Immature natural killer cell (primary cell): ENCODE measurements at places on chromosomes 1 and 21.
A peak's percentile ranks its signal among the peaks of the same experiment; 100 is the strongest.

DNA sequence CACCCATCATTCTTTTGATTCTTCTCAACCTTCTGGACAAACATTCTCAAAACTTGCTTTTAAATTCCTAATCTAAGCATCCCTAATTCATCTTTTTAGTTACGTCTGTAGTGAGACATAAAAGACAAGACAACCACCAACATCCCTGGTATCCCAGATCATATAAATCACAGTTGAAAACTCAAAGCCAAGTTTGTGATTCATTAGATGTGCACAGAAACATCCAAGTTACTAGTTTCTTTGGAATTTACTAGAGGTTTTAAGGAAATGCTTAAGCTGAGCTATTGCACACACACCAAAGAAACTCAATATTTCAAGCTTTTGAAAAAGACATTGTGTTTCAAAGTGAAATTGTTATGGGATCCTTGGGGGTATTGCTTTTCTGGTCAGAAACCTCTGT, 47.6 kb downstream of the ATP6V1G3 start:
- H3K4me3 ChIP-seq, result no peak overlapping the region
- H3K27ac ChIP-seq, result no peak overlapping the region
- no peaks in the 10 kb centered on the region for H3K27me3 ChIP-seq
- H3K36me3 ChIP-seq, result no peaks in the 10 kb centered on the region
- no peak for DNase-seq
- H3K4me1 ChIP-seq, result peaks cover 7% of the 10 kb centered on the region

GRCh38 chr1:205182930-205183329, 28.6 kb downstream of the DSTYK start:
- peaks cover 4% of the 10 kb centered on the region for H3K36me3 ChIP-seq
- H3K27me3 ChIP-seq, result peaks cover 2% of the 10 kb centered on the region
- H3K27ac ChIP-seq, result peak overlapping the region; percentile 76

GRCh38 chr1:18511874-18512150, 31.1 kb downstream of the KLHDC7A start:
- H3K27ac ChIP-seq, result no peak overlapping the region
- no peak for DNase-seq
- H3K4me3 ChIP-seq, result no peak overlapping the region
- peaks cover 5% of the 10 kb centered on the region for H3K27me3 ChIP-seq
- peaks cover 4% of the 10 kb centered on the region for H3K36me3 ChIP-seq

DNA sequence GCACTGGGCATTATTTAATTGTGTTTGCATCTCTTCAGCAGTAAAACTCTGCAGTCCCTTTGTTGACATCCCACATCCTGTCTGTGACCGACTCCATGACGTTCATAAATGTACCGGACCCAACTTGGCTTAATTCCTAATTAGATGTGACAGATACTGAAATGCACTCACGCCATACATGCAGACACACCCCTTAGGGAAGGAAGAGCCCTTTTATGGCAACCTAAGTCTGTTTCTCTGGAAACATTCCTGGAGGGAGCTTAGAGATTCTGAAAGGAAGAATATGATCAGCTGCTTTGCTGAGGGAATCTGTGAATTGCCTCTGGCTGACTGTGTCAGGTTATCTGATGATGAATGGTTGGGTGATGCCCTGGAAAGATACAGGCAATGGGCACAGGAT, 33.4 kb downstream of the ADAMTS5 start:
- H3K36me3 ChIP-seq, result no peaks in the 10 kb centered on the region
- no peak overlapping the region for H3K4me3 ChIP-seq
- H3K27ac ChIP-seq, result no peak overlapping the region
- no peaks in the 10 kb centered on the region for H3K4me1 ChIP-seq
- H3K27me3 ChIP-seq, result no peaks in the 10 kb centered on the region
- no peak for DNase-seq

DNA sequence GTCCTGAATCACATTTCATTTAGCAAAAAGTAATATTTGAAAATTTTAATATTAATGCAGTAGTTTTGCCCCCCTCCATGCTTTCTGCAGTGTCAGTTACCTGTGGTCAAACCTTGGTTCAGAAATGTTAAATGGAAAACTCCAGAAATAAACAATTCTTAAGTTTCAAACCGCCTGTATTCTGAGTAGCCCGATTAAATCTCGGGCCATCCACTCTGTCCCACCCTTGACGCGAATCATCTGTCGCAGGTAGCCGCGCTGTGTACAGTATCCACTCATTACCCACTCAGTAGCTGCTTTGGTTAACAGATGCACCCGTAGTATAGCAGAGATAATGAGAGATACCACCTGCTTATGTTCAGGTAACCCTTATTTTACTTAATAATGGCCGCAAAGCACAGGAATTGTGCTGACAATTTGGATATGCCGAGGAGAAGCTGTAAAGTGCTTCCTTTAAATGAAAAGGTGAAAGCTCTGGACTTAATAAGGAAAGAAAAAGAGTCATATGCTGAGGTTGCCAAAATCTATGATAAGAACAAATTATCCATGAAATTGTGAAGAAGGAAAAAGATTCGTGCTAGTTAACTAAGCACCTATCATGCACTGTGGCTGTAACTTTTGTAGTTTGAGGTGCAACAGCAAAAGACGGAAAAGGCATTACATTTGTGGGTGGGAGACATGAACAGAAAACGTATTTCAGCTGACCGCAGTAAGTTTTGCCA, 889 bp upstream of the SCYL3 start:
- H3K27me3 ChIP-seq, result peaks cover 14% of the 10 kb centered on the region
- H3K4me1 ChIP-seq, result peaks cover 32% of the 10 kb centered on the region
- H3K36me3 ChIP-seq, result no peaks in the 10 kb centered on the region

DNA sequence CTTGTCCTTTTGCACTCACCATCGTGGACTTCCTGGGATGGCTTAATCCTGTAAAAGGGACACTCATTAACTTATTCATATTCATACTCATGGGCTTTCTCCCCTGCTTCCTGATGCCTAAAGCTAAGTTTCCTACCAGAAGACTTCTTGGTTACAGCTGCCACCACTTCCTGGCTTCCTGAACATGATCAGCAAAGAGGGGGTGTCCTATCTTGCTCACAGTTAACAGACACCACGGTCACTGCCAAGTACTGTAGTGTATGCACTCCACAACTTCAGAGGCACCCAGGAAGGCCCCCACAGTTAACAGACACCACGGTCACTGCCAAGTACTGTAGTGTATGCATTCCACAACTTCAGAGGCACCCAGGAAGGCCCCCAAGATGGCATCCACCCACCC, 177.8 kb downstream of the SIPA1L2 start:
- H3K27me3 ChIP-seq, result peaks cover 5% of the 10 kb centered on the region
- H3K4me1 ChIP-seq, result peaks cover 15% of the 10 kb centered on the region
- H3K27ac ChIP-seq, result no peak overlapping the region
- no peak for DNase-seq
- H3K36me3 ChIP-seq, result no peaks in the 10 kb centered on the region

DNA sequence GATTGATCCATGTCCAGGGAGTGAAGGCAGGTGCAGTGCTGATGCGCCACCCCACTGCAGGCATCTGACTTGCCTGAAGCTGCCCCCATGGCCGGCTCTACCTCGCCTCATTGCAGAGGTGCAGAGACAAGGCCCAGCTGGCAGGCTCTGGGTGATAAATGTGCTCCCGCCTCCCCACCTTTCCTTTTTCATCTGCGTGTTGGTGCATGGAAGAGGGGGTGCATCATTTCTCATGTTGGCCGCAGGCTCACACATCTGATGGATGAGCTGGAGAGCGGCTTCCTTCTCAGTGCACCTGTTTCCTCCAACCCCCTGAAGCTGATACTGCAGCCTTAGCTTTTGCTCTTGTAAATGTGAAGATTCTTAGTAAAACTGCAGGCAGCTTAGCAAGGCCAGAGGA, 306.0 kb upstream of the KAZN start:
- no peak for DNase-seq
- no peak overlapping the region for H3K4me3 ChIP-seq
- H3K27ac ChIP-seq, result no peak overlapping the region
- H3K36me3 ChIP-seq, result peaks cover 3% of the 10 kb centered on the region
- H3K4me1 ChIP-seq, result no peaks in the 10 kb centered on the region

GRCh38 chr1:225481738-225482137, 53.9 kb upstream of the LBR start:
- peaks cover 2% of the 10 kb centered on the region for H3K27me3 ChIP-seq
- H3K4me1 ChIP-seq, result peaks cover 21% of the 10 kb centered on the region
- no peak for DNase-seq
- H3K27ac ChIP-seq, result no peak overlapping the region

DNA sequence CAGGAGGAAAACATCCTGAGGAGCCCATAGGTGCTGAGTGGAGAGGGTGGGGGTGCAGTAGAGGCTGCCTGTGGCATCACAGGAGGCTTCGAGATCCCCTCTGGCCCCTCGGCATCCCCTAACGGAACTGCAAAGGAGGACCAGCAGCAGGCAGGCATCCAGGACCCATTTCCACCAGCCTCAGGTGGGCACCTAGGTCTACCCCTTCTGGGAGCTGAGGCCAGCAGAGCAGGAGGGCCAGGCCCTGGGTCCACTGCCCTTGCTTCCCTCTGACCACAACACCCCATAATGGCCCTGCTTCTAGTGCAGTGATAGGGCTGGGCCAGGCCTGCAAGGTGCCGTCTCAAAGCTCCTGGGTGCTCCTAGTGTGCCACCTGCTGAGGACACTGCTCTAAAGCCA, 723.0 kb downstream of the PTPRU start:
- no peak overlapping the region for H3K4me3 ChIP-seq
- DNase-seq, result no peak
- no peaks in the 10 kb centered on the region for H3K4me1 ChIP-seq
- no peaks in the 10 kb centered on the region for H3K36me3 ChIP-seq
- peaks cover 9% of the 10 kb centered on the region for H3K27me3 ChIP-seq

DNA sequence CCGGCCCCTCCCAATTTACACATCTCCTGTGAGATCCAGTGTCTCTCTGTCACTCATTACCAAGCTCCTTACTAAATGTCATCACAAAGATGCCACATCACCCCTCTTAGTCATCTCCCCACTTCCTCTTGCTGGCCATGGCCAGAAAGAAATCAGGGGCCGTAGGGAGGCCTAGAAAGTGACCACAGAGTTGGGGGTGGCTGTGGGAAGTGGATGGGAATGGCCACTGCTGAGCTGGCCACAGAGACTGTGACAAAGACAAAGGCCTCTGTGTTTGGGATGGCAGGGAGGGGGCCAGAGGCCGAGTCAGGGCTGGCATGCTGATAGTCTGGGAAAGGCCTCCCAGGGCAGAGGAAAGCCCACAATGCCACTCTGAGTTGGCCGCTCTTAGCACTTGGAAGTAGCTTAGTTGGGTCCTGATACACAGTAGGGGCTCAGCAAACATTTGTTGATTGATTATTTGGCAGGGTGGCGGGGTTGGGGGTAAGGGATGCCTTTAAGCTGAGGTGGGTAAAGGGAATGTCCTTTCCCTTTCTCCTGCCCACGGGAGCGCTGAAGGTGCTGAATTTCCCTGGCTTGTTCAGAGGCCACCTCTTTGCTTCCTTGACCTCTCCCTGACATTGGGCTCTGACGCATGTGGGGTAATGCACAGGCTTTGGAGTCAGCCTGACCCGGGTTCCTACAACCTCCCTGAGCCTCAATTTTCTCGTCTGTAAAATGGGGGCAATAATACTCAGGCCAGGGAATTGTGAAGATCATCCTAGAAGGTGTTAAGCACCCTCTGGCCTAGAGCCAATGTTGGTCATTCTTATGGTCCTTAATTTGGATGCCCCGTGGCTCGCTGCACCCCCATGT, 13.2 kb downstream of the NAV1 start:
- no peak overlapping the region for H3K4me3 ChIP-seq
- H3K36me3 ChIP-seq, result no peaks in the 10 kb centered on the region
- H3K4me1 ChIP-seq, result no peaks in the 10 kb centered on the region
- DNase-seq, result no peak
- peaks cover 3% of the 10 kb centered on the region for H3K27me3 ChIP-seq

- peaks cover 5% of the 10 kb centered on the region for H3K27me3 ChIP-seq
- H3K4me1 ChIP-seq, result no peaks in the 10 kb centered on the region
- DNase-seq, result no peak
- H3K4me3 ChIP-seq, result no peak overlapping the region
Observed at GRCh38 chr1:86258101-86258500, 101.5 kb upstream of the COL24A1 start.

DNA sequence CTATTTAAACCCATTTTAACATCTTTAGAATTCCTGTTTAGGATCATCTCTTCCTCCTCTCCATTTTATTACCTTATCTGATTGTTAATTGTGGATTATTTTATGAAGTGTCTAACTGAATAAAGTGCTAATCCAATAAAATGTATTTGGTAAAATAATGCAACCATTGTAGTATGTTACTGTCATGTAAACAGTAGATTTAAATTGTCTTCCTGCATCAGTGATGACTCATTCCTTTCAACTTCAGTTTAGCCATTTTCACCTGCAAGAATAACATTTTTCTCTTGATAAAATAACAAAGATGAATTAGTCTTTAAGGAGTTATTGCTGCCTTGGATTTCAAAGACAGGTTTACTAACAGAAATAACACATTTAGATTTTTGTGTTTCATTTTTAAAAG, 5.4 kb downstream of the PPP2R5A start:
- peak overlapping the region; percentile 10 for H3K27ac ChIP-seq
- no peak for DNase-seq

GRCh38 chr1:17502326-17502778, 37.1 kb upstream of the ARHGEF10L start:
- H3K27ac ChIP-seq, result no peak overlapping the region
- no peaks in the 10 kb centered on the region for H3K4me1 ChIP-seq
- DNase-seq, result no peak

GRCh38 chr1:66933887-66934700, 9.3 kb downstream of the MIER1 start:
- H3K4me1 ChIP-seq, result peaks cover 81% of the 10 kb centered on the region
- H3K27me3 ChIP-seq, result peaks cover 7% of the 10 kb centered on the region
- no peaks in the 10 kb centered on the region for H3K36me3 ChIP-seq
- peak overlapping the region; percentile 83 for H3K27ac ChIP-seq
- no peak for DNase-seq
- H3K4me3 ChIP-seq, result peak overlapping the region; percentile 64

DNA sequence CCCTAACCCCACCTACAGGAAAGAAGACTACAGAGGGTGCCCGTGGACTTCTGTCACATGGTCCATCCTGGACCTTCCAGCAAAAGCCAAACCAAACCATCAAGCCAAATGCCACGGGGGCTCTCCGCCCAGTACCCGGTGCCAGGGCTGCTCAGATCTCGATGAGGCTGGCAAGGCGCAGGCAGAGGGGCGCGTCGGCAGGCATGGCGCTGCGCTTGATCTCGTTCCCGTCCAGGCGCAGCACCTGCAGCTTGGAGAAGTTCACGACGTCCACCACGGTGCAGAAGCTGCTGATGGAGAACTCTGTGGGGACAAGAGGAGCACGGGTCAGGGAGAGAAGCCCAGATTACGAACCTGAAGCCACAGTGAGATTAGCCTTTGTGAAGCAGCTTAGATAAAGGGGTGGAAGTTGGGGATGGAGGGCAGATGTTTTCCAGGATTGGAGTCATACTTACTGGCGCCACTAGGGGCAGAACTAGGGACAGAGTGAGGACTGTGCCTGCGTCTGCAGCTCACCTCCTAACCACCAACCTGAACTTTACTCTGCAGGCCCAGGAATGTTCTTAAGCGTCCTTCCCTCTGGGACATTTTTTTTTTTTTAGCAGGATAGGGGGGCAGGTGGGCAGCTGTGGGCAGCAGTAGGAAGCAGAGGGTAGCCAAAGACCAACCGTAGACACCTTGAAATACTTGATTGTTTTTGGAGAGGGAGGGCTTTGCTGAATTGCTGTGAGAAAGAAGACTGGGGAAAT, 8.6 kb downstream of the FMOD start:
- no peak for DNase-seq
- no peak overlapping the region for H3K27ac ChIP-seq
- H3K27me3 ChIP-seq, result peaks cover 4% of the 10 kb centered on the region
